Uterine smooth muscle cell (primary cell): ENCODE measurements at places on chromosomes 6 and 20. TPM values are rescaled to one million over a fixed set of nuclear protein-coding genes. Genes with fewer than 3 reads are reported as not detected.

The CDSN gene
- total RNA-seq = not detected in 2 replicates

The BANF2 gene
- total RNA-seq = not detected in 2 replicates

The RAET1L gene
- not detected in 2 replicates for total RNA-seq

The IL20RA gene
- total RNA-seq = 0.50 and 1.00 TPM in 2 replicates

The PAX1 gene
- not detected in 2 replicates for total RNA-seq
